ENCODE measurements at places on chromosomes 4 and X. TPM values are rescaled to one million over a fixed set of nuclear protein-coding genes. Genes with fewer than 3 reads are reported as not detected.
A peak's percentile ranks its signal among the peaks of the same experiment; 100 is the strongest.

The MAGEA4 gene
- not detected for total RNA-seq

The NUDT10 gene
- 0.99 TPM for total RNA-seq

The ASB9 gene
- 0.18 TPM for total RNA-seq

The PFKFB1 gene
- 0.61 TPM for total RNA-seq

The GC gene
- total RNA-seq = not detected

The MAML3 gene
- total RNA-seq = 4.1 TPM

The TLR3 gene
- total RNA-seq = 0.53 TPM

- peaks cover 20% of the 10 kb centered on the region for H3K36me3 ChIP-seq
- H3K4me3 ChIP-seq = peak overlapping the region; percentile 86
- peak overlapping the region; percentile 79 for H3K27ac ChIP-seq
Observed at GRCh38 chr4:88592600-88593448, 544 bp downstream of the HERC3 start.

GRCh38 chr4:24742335-24742734 is 53.0 kb upstream of the SOD3 start:
- H3K36me3 ChIP-seq = no peaks in the 10 kb centered on the region
- no peak for DNase-seq
- no peak overlapping the region for H3K4me3 ChIP-seq
- no peak overlapping the region for H3K27ac ChIP-seq
- no peaks in the 10 kb centered on the region for H3K4me1 ChIP-seq

GRCh38 chrX:138128027-138128671 is 562.2 kb downstream of the ZIC3 start:
- peak; percentile 24 for DNase-seq
- no peaks in the 10 kb centered on the region for H3K27me3 ChIP-seq
- H3K27ac ChIP-seq = no peak overlapping the region
- no peaks in the 10 kb centered on the region for H3K4me1 ChIP-seq
- H3K36me3 ChIP-seq = no peaks in the 10 kb centered on the region
- H3K4me3 ChIP-seq = no peak overlapping the region

DNA sequence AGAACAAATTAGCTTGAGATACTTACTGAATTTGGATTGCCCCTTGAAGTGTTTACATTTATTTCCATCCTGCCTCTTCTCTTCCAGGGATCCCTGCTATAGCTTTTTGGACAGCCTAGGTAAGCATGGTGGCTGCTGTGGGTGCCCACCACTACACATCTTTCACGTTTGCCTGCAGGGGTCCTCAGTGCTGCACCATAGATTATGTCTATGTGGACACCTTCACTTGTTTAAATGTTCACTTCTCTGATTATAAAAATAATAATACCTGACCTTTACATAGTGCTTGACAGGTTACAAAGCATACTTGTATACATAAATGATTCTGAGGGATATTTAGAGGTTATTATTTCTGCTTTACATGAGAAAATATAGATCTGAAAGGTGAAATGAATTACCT is 67.9 kb upstream of the SLC4A4 start:
- H3K4me3 ChIP-seq = no peak overlapping the region
- peaks cover 21% of the 10 kb centered on the region for H3K4me1 ChIP-seq
- DNase-seq = peak; percentile 54

DNA sequence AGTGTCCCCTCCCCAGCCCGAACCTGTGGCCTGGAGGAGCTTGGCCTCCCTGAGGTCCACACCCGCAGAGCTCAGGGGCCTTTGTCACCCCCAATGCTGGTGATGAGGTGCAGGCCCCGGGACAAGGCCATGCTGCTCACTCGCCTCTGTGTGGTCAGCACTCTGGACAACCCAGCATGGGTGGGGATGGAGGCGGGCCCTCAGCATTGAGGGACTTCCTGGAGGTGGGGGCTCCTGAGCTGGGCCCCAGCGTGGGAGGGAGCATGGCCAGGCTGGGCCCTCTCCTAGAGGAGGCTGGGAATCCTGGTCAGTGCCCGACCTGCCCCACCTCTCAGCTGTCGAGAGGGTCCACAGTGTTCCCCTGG is 30.6 kb downstream of the TACC3 start:
- no peak overlapping the region for H3K4me3 ChIP-seq
- no peak for DNase-seq
- no peaks in the 10 kb centered on the region for H3K36me3 ChIP-seq

- no peaks in the 10 kb centered on the region for H3K27me3 ChIP-seq
- H3K36me3 ChIP-seq = peaks cover 3% of the 10 kb centered on the region
- no peak overlapping the region for H3K27ac ChIP-seq
- no peaks in the 10 kb centered on the region for H3K4me1 ChIP-seq
- no peak overlapping the region for H3K4me3 ChIP-seq
Observed at GRCh38 chr4:112340023-112340422, 42.9 kb downstream of the ALPK1 start.

DNA sequence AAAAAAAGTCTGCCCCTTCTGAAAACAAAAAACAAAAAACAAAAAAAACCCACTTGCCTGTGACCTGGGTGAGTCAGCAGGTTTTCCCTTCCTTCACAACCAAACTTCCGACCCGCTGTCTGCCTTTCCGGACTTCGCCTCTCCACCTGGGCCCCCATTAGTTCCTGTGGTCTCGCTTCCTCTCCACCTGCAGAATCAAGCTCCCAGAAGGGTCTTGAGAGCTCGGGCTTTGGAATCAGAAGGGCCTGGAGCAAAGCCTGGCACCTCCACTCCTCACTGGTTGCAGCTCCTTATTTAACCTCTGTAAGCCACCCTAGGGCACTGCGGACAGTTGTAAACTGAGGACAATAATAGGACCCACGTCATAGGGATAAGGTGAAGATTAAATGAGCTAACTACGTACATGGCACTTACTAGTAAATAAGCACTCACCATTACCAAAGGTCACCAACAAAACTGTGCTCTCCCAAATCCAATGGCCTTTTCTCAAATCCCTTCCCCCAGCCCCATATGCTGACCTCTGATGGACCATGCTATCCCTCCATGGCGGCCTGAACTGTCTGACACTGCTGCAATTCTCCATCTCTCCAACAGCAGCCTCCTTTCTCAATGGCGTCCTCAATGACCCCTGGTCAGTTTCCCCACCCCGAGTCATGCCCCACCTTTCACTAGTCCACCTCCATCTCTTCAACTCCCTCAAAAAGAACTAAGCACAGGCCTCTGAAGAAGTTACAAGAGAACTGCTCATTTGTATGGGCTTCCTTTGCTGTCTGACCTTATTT is 64.2 kb downstream of the IRF2 start:
- peak overlapping the region; percentile 75 for H3K27ac ChIP-seq
- H3K4me3 ChIP-seq = peak overlapping the region; percentile 44
- no peaks in the 10 kb centered on the region for H3K27me3 ChIP-seq
- peaks cover 68% of the 10 kb centered on the region for H3K36me3 ChIP-seq
- H3K4me1 ChIP-seq = peaks cover 67% of the 10 kb centered on the region

DNA sequence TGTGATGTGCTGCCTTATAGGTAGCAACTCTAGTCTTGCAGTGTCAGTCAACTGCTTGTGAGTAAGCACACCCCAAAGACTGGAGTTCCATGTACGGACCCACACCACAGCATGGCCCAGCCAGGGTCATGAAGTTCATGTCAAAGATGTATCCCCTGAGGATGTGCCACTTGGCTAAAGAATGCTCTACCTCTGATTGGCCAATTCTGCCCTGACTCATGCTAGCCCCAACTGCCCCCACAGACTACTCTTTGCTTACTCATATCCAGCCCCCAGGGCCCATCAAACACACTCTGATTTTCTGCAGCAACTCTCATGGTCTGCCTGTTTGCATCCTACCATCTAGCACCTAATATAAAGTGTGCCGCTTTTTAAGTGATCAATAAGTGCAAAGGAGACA is 62.5 kb downstream of the CHRDL1 start:
- no peak overlapping the region for H3K4me3 ChIP-seq
- H3K4me1 ChIP-seq = no peaks in the 10 kb centered on the region
- no peak for DNase-seq
- H3K27me3 ChIP-seq = no peaks in the 10 kb centered on the region
- no peak overlapping the region for H3K27ac ChIP-seq

DNA sequence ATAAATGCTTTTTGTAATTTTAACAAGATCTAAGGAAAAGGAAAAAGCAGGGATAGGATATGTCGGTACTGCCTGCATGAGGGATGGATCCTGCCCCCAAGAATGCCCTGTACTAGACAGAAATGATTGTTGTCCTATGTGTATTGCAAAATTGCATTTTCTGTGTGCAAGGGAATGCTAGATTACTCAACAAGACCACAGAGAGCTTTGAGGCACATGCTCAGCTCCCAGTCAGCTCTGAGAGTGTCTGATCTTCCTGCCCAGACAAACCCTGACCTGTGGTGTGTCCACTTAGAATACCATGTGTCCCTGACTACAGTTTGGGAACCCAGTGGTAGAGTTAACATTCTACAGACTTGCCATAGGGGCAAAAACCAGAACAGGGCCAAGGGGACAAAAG is 129.2 kb upstream of the PAK3 start:
- H3K27ac ChIP-seq = no peak overlapping the region
- no peak for DNase-seq
- no peaks in the 10 kb centered on the region for H3K4me1 ChIP-seq
- H3K36me3 ChIP-seq = no peaks in the 10 kb centered on the region
- no peak overlapping the region for H3K4me3 ChIP-seq

GRCh38 chrX:148389629-148390028 is 110.8 kb upstream of the AFF2 start:
- no peak overlapping the region for H3K27ac ChIP-seq
- no peaks in the 10 kb centered on the region for H3K36me3 ChIP-seq
- H3K4me1 ChIP-seq = no peaks in the 10 kb centered on the region

DNA sequence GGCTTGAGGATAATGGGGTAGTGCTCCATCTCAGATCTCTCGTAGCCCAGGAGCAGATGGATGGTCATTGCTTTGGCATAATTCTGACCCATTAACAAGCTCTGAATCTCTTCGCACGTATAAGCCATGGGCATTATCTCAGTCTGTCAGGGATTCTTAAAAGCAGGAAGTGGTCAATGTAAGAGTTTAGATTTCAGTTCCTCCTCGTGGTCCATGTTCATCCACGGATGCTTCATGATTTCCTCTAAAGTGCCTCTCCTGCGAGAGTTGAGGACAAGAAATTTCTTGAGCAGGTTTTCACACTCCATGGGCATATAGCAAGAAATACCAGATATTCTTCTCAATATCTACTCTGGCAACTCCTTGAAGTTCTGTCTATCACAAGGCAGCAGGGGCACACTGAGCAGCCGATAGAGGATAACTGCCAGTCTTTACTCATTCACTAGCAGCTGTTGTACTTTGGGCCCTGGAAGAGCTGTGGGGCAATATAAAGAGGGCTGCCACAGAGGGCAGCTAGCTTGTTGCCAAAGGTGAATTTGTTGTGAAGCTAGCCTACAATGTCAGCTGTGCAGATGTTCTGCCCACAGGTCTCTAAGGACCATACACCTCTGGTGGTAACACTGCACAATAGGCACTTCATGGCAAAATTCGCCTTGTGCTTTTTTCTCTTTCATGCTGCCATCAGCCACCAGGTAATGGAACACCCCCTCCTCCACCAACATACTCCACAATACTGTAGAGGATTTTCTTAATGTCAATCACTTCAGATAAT is 52.0 kb upstream of the WDR17 start:
- no peak overlapping the region for H3K4me3 ChIP-seq
- DNase-seq = no peak
- peaks cover 4% of the 10 kb centered on the region for H3K4me1 ChIP-seq

DNA sequence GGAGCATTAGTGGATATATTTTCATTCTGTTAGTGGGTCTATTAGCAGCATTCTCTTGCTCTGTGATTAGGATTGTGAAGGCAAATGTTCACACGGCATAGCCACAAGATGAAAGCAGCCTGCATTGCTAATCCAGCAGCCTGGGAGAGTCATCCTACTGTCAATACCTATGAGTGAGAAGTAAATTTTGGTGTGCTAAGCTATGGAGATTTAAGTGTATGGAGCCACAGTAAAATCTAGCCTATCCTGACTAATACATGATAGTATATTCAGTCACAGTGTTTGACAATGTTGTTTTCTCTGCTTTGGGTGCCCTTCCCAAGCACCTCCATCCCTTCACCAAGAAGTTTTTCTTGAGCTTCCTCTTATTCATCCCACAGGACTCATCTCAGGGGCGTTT is 47.2 kb upstream of the TMPRSS11F start:
- H3K4me3 ChIP-seq = no peak overlapping the region
- H3K4me1 ChIP-seq = no peaks in the 10 kb centered on the region
- no peak overlapping the region for H3K27ac ChIP-seq
- DNase-seq = no peak
- peaks cover 6% of the 10 kb centered on the region for H3K27me3 ChIP-seq
- no peaks in the 10 kb centered on the region for H3K36me3 ChIP-seq

- no peaks in the 10 kb centered on the region for H3K36me3 ChIP-seq
- no peak overlapping the region for H3K4me3 ChIP-seq
- no peaks in the 10 kb centered on the region for H3K4me1 ChIP-seq
- H3K27me3 ChIP-seq = no peaks in the 10 kb centered on the region
- no peak overlapping the region for H3K27ac ChIP-seq
- DNase-seq = no peak
Observed at GRCh38 chrX:80511969-80512760, 91.9 kb downstream of the TENT5D start.

DNA sequence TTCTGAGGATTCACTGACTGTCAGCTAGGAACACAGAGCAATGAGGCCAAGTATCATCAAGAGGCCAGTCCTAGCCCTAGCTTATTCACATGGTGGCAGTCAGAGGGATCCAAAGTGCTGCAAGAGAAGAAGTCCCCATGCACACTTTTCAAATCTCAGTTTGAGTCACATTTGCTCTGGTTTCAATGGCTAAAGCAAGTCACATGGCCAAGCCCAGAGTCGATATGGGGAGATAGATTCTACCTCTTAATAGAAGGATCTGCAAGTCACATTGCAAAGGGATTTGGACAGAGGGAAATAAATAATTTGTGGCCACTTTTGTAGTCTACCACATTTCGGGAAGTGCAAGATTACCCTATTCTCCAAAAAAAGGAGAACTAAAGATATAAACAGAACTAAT is 3.7 kb upstream of the LCORL start:
- no peaks in the 10 kb centered on the region for H3K36me3 ChIP-seq
- no peak overlapping the region for H3K4me3 ChIP-seq
- H3K4me1 ChIP-seq = peaks cover 9% of the 10 kb centered on the region

DNA sequence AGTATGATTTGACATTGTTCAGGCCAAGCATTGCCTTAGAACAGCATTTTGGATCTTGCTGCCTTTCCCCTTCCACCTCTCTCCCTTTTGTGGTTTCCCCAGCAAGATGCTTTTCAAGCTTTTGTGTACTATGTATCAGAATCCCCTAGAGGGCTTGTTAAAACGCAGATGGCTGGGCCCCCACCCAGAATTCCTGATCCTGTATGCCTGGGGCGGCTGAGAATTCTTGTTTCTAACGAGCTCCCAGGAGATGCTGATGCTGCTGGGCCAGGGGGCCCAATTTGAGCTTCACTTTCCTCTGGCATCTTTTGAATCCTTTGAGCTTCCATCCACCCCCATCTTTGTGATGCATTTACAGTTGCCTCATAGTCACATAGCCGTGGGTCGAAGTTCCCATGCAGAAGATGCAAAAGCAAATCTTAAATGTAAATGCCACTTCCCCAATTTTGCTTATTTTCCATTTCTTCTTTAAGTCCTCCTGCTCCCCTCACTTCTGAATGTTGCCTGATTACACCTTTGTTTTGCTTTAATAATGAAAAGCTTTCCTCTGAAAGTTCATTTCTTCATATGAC is 18.5 kb downstream of the HCCS start:
- no peaks in the 10 kb centered on the region for H3K4me1 ChIP-seq
- no peaks in the 10 kb centered on the region for H3K27me3 ChIP-seq
- H3K4me3 ChIP-seq = no peak overlapping the region
- DNase-seq = no peak
- H3K36me3 ChIP-seq = no peaks in the 10 kb centered on the region

GRCh38 chr4:183342541-183343533 is 20.6 kb upstream of the CLDN24 start:
- H3K4me3 ChIP-seq = no peak overlapping the region
- no peak for DNase-seq
- H3K36me3 ChIP-seq = no peaks in the 10 kb centered on the region
- H3K27ac ChIP-seq = no peak overlapping the region
- peaks cover 13% of the 10 kb centered on the region for H3K27me3 ChIP-seq
- no peaks in the 10 kb centered on the region for H3K4me1 ChIP-seq

Data from activated CD8-positive, alpha-beta T cell treated with anti-CD3 and anti-CD28 coated beads, Interleukin-2, amount 10 ng/mL, durations not matched to agents 7 days and 5 days (primary cell).